Left ventricle myocardium superior (tissue), 1 donor: ENCODE measurements at places on chromosomes 13 and 19. TPM values are rescaled to one million over a fixed set of nuclear protein-coding genes. Genes with fewer than 3 reads are reported as not detected.

DNA sequence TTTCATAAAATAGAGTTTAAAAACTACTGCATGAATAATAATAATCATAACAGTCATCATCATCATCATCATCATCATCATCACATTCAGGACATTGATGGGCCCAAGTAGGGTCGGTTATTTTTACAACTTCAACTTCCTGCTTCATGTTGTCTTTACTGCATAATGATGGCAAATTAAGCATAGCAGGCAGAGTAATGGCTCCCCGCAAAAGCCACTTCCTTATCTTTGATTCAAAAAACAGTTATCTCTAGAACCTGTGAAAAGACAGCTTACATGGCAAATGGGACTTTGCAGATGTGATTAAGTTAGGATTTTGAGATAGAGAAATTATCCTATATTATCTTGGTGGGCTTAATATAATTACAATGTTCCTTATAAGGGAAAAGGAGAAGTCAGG lies 792.9 kb downstream of the LIG4 start:
- no peak for DNase-seq

DNA sequence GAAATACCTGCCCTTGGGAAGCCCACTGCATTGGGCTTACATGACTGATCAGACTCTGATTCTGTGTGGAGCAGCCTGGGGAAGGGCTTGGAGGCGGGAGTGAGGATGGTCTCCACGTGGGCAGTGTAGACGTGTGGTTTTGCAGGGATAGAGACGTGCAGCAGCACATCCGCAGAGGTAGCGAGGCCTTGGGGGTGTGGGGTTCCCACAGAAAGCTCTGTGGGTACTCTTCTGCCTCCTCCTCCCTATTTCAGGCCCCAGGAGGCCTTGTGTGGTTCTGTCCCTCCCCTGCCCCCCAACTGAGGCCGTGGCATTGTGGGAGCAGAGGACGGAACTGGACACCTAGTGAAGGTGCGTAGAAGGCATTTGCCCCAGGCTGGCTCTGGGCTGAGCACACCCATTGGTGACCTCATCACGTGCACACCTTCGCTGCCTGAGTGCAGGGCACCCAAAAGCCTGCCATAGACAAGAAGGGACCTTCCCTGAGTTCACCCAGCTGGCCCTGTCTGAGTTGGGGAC lies 28.9 kb downstream of the PPP1R37 start:
- no peak for DNase-seq

DNA sequence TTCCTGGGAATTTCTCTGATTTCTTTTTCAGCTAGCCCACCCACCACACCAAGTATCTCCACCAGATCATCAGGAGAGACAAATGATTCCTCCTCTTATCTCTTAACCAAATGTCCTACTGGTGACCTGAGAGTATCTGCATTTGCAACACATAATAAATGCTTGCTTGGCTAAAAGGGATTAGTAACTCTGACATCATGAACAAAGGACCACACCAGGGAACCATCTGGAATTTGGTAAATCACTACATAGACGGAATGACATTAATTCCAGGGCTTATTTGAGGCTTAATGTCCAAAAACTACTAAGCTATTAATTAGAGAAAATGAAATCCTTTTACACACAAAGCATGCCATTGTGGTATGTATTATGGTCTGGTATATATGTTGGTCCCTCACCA lies 139.0 kb downstream of the RAP2A start:
- DNase-seq: no peak

- no peak for DNase-seq
Observed at GRCh38 chr13:41554180-41554579, 96.8 kb downstream of the RGCC start.

DNA sequence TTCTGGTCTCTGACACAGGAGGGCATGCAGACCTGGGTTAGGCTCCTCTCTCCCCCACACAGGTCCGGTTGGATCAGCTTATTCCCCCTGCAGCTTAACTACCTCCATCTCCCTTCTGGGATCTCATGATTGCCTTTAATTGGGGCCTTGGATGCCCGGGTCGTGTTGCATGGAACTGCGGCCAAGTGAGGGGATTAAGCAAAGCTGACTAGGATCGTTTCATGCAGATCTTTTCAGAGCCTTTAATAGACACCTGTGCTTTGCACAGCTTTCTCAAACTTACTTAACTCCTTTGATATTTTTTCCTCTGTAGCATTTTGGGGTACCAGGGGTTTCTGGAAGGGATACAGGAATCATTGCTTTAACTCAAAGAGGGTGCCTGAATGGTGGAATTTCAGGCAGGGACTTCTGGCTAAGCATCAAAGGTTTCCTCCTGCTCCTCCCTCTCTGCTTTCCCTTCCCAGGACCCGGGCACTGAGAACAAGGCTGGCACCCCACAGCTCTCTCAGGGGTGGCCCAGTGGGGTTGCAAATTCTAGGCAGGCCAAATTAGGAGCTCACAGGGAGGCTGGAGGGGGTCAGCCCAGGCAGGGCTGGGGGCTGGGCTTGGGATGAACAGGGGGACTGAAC lies 477 bp downstream of the NFILZ start:
- DNase-seq: no peak

- DNase-seq: no peak
Observed at GRCh38 chr13:96898212-96898611, 96.1 kb downstream of the OXGR1 start.

- no peak for DNase-seq
Observed at GRCh38 chr19:39379865-39380396, 11.0 kb downstream of the PAF1 start.

- DNase-seq: no peak
Observed at GRCh38 chr13:59437544-59438301, 726.0 kb downstream of the DIAPH3 start.

- no peak for DNase-seq
Observed at GRCh38 chr13:88937384-88937783, 1266.2 kb downstream of the SLITRK5 start.

- no peak for DNase-seq
Observed at GRCh38 chr19:50000038-50000840, 24.9 kb downstream of the VRK3 start.

- no peak for DNase-seq
Observed at GRCh38 chr19:8148410-8149260, 757 bp downstream of the FBN3 start.

Gene ZNF225
- total RNA-seq: 2.6 TPM

Gene PSG11
- not detected for total RNA-seq

Gene MAP4K1
- 1.8 TPM for total RNA-seq

Gene PLIN5
- 44.2 TPM for total RNA-seq

Gene ZNF575
- 1.8 TPM for total RNA-seq
